Stimulated activated CD4-positive, alpha-beta T cell treated with anti-CD3 and anti-CD28 coated beads, Interleukin-15, amount 100 ng/mL, for 1 hour (primary cell): ENCODE measurements at places on chromosomes 5 and 9.

GRCh38 chr5:109788596-109788995 lies 98.9 kb downstream of the MAN2A1 start:
- no peak for DNase-seq

DNA sequence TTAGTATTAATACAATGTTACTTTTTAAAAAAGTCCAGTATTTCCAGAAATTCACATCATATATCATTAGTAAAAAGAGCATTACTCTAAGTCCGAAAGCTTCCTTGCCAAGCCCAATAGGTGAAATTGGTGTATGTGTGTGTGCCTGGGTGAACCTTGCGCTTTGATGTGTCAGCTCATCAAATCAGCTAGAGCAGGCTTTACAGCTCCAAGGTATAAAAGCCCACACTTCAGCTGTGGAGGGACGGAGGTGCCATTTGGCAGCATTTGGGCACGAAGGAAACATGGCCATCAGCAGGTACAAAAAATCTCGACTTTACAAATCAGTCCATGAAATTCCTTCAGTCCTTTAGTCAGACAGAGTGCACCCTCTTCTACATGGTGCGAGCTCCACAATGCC lies 76.5 kb upstream of the IL7R start:
- no peak for DNase-seq

DNA sequence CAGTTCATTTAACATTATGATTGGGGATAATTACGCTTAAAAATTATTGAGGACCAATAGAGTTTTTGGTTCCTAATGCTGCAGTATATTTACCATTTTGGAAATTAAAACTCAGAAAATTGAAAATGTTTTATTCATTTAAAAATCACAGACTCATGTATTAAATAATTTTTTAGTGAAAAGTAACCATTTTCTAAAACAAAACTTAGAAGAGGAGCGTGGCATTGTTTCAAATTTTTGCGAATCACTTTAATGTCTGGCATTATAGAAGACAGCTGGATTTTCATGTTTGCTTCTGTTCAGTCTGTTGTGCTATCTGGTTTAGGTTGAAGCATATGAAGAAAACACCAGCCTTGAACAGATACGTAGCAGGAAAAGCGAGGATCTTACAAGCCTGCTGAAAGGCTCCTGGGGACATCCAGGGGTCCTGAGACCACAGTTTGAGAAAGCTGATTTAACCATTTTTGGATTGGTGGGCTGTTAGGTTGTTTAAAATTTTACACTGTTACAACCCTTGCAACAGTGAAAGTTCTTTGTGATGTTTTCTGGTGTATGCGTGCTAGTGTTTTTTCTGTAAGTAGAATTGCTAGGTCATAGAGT lies 1.6 kb downstream of the ZFYVE16 start:
- no peak for DNase-seq

DNA sequence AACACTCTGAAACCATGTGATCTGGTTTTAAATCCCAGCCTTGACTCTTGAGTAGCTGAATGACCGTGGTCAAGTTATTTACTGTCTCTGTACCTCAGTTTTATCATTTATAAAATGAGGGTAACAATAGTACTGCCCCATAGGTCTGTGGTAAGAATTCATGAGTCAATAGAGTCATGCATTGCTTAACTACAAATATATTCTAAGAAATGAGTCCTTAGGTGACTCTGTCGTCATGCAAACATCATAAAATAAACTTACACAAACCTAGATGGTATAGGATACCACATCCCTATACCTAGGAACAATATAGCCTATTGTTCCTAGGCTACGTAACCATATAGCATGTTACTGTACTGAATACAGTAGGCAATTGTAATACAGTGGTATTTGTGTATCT lies 20.3 kb upstream of the ABCA1 start:
- no peak for DNase-seq

DNA sequence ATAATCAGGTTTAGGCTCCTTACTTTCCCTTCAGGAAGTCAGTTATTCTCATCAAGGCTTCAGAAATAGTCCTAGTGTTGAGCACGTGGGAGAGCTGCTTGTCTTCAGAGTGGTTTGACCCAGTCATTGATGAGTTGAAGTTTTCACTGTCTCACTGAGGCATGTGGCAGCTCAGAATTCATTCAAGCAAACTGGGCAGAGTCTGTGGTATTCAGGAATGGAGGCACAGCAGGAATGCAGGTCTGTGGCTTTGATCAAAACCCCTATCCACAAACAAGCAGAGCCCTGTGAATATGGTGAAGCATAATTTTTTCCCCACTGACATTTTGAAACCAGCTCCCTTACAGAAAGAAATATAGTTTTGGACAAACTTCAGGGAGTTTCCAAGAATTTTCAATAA lies 207.3 kb downstream of the CD180 start:
- no peak for DNase-seq

- DNase-seq = no peak
Measured at GRCh38 chr9:19342947-19343346, 37.1 kb downstream of the RPS6 start.

GRCh38 chr5:150789943-150790611 lies 11.5 kb downstream of the SMIM3 start:
- peak; percentile 23 for DNase-seq

DNA sequence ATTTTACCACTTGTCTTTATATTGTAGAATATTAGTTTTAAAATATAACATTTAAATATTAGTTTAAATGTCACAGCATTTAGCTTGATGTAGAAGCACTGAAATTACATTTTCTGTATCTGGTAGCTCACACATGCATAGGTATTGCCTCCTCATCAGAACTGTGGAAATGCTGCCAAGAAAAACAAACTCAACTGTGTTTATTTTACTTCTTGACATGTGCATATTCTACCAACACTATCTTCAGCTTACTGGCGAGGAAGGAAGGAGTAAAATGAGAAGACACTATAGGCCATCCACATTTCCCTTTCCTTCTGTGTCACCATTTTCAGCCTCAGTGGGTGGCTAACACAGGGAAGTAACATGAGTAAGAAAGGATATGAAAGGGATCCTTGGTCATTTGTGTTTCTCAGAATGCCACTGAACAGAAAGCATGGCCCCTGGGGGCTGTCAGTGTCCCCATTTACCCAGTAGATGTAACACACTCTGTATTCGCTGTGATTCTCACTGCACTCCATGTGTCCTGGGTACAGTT lies 81.0 kb upstream of the HTR4 start:
- DNase-seq = no peak

DNA sequence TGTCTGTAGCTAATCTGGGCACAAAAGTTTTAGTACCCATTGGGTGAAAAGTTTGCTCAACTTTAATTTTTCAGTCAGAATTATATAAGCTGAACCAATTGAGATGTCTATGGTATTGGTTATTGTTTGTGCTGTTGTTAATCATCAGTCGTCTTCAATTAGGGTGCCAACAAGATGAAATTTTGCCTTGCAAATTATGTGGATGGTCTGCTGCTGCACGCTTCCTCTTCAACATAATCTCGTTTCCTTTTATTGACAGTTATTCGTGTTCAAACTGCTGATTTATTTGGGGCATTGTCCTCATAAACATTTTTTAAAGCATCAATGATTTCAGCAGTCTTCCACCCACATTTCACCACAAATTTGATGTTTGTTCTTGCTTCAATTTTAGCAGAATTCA lies 194.0 kb downstream of the HTR1A start:
- no peak for DNase-seq

- DNase-seq = no peak
Measured at GRCh38 chr5:109779036-109779735, 89.5 kb downstream of the MAN2A1 start.

DNA sequence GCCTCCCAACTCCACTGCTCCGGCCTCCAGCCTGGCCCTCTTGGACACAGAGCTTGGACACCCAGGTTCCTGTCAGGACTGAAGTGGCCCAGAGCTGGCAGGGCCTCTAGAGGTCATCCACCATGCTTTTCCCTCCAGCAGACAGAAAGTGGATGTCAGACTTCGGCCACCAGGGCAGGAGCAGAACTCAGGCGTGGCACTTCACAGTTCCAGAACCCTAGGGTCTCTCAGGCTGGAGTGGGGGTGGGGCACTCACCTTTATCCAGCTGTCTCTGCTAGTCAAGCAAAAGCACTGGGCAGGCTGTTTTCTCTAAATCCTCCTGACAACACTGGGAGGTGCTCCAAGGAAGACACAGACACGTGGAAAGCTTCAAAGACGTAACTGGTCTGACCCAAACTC lies 35.6 kb upstream of the N4BP3 start:
- no peak for DNase-seq

DNA sequence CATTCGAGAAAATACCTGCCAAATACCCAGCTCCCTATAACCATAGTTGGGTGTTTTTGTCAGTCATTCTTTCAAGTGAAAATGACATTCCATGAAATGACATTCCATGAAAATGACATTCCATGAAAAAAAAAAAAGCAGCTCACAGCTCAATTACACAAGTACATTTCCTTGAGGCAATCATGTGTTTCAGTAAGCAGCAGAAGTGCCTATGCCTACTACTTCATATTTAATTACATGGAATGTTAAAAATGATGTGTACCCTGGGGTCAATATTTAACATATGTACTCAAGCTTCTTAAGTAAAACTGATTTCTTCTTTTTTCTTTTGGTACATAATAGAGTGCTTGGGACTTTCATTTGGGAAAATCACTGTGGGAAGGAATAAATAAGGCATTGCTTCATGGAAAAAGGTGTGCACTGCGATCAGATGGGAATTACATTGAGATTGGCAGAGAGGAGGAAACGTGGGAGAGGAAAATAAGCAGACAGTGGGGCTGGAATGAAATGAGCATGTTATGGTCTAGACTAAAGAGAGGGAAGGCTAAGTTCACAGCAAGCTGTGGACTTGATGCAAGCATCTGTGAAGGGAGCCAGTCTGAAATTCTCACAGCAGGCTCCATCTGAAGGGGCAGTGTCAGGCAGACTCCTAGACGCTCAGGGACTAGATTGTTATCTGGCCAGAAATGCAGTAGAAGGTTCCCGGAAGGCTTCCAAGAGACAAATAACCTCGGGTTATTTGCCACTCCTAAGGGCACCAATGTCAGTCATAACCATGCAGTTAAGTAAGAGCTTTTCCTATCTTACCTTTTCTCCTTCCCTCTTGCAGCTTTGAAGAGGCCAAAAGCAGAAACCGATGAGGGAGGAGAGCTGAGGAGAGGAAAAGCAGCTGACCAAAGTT lies 15.2 kb upstream of the SPATA9 start:
- no peak for DNase-seq

- DNase-seq = no peak
Measured at GRCh38 chr9:77005216-77005615, 14.2 kb upstream of the FOXB2 start.

- no peak for DNase-seq
Measured at GRCh38 chr5:947626-948471, 55.2 kb downstream of the TRIP13 start.

GRCh38 chr9:27659571-27659970 lies 86.3 kb upstream of the C9orf72 start:
- DNase-seq = no peak

DNA sequence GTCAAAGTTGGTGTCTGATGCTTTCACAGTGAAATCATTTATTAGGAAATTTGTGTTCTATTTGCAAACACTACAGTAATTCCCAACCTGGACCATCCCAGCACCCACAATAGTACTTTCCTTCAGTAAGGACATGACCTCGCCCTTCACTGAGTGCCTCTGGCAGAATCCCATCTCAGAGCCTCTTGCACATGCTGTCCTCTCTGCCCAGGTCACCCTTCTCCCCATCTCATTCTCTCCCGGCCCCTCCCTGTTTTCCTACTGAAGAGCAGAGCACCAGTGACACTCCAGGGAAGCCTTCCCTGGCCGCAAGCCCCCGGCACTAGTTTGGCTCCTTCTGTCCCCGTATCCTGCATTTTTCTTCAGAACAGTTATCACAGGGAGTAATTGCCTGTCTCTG lies 220.4 kb downstream of the MAPKAP1 start:
- no peak for DNase-seq

DNA sequence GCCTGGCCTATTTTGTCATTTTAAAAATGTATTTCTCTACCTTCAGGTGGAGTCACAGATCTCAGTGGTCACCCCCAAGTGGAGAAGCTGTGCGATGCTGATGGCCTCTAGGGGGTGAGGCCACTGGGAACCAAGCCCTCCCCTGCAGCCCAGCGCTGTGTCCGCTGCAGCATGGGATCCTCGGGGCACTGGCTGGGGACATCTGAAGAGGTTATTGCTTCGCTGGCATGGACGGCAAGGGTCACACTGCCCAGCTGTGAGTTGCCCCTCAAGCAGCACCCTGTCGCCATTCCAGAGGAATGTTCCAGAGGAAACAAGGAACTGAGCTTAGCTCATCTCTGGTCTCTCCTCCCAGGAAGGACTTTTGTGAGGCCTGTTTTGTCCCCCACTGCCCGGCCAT lies 119.6 kb upstream of the S1PR3 start:
- no peak for DNase-seq

DNA sequence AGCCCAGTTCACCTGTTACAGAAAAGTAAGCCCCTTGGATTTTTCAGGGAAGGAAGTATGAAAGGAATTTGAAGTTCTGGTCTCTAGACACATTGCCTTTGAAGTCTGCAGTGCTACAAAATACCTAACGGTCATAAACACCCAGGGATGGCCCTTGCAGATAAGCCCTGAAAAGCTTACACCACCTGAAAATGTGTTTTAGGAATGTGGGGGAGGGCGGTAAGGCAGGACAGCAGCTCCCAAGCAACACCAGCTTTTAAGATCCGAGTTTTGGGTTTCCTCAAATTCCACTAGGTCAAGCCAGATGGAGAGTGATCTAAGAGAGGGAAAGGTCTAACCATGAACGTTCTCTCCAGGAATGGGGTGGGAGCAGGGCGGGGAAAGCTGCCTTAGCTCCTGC lies 114.1 kb upstream of the PANK3 start:
- no peak for DNase-seq

DNA sequence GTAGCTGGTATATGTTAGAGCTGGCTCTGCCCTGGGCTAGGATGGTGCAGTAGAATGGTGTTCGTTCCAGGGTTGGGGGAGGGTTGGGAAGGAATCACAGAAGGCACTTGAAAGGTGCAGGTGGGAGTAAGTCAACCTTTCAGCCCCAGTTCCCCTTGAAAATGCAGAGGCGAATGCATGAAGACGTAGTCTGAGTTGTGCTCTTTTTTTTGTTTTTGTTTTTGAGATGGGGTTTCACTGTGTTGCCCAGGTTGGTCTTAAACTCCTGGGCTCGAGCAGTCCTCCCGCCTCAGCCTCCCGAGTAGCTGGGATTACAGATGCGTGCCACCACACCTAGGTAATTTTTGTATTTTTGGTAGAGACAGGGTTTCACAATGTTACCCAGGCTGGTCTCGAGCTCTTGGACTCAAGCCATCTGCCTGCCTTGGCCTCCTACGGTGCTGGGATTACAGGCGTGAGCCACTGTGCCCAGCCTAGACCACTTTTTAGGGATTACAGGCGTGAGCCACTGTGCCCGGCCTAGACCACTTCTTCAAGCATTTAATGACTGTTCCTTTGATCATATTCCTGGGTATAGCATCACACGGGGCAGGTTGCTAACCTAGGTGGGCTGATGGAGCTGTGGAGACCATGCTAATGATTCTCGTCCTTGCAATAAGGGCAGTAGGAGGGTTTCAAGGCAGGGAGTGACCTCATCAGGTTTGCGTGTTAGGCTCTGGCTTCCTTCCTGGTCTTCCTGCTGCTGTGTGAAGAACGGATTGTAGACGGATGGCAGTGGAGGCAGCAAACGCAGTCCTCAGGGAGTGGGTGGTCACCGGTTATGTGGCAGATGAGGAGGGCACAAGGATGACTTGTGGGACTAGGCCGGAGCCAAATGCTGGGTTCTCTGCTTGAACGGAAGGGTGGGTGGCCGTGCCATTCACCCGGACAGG lies 13.7 kb downstream of the EHMT1 start:
- no peak for DNase-seq
